CD8-positive, alpha-beta memory T cell (primary cell): ENCODE measurements at places on chromosomes 4 and X. TPM values are rescaled to one million over a fixed set of nuclear protein-coding genes. Genes with fewer than 3 reads are reported as not detected.

ASMT gene
- 1.9 TPM for total RNA-seq

APLN gene
- total RNA-seq = 0.11 TPM

IL13RA2 gene
- total RNA-seq = not detected

PABPC1L2A gene
- not detected for total RNA-seq

DOCK11 gene
- 50.1 TPM for total RNA-seq

GPC4 gene
- not detected for total RNA-seq

ARHGAP4 gene
- 124 TPM for total RNA-seq

EPHA5 gene
- not detected for total RNA-seq

DKK2 gene
- total RNA-seq = 0.07 TPM

CXorf51B gene
- total RNA-seq = not detected

GABRG1 gene
- not detected for total RNA-seq

OTUD6A gene
- total RNA-seq = not detected

AREG gene
- total RNA-seq = 0.46 TPM

CACNA1F gene
- 0.24 TPM for total RNA-seq

TREX2 gene
- 1.9 TPM for total RNA-seq

DNA sequence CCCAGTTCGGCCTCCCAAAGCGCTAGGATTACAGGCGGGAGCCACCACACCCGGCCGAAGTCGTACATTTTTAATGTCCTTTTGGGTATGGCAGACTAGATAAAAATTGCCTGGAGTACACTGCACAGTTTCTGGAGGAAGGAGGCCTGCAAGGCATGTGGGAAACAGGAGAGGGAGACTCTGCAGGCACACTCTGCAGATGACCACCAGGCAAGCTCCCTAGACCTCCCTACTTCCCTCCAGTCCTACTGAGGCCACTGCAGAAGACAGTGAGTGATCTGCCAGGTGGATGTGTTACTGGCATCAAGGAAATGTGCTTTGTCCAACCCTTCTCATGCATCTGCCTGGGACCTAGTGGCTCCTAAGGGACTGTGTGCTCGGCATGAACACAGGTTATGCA lies 11.4 kb downstream of the PDLIM3 start:
- no peak for DNase-seq

- DNase-seq = no peak
Observed at GRCh38 chrX:84044051-84044450, 143.9 kb downstream of the RPS6KA6 start.

DNA sequence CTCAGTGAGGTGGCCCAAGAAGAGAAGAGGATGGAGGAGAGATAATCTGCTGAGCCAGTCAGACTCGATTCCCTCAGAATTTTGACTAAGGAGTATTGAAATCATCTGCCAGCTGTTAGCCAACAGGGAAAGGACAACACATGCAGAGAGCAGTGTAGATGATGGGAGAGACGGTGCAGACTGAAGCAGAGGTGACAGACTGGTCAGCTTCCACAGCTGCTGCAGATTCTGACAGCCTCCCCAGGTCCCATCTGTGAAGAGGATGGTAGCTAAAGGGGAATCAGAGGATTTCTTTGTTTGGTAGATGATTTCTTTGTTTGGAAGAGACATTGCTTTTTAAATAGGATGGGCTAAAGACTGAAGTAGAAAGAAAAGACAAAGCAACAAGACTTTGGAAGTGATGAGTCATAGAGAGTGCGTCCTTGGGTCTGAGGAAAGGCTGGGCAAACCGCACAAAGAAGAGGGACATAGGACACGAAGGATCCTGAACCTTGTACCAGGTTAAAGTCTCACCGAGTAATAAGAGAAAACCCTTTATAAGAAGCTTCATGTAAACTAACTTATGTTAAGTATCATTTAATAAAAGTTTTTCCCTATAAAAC lies 27.6 kb downstream of the INTU start:
- no peak for DNase-seq

DNA sequence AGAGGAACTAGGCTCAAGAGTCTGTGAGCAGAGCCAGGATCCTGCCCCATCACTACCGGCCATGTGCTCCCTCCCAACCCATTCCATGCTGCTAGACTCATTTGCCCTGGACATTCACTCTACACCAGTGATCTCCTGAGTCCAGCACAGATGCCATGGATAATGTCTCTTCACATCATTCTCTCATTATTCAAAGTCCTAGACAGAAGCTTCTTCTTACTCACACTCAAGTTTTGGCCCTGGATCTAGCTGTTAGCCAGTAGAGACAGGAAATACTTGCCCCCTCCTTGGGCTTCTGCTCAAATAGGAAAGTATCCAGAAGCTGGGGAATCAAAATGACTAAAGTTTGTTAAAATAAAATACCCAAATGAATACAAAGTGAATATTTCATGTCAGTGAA lies 266.8 kb upstream of the LDB2 start:
- DNase-seq = no peak

GRCh38 chr4:2186133-2186864 lies 55.6 kb downstream of the HAUS3 start:
- DNase-seq = no peak

DNA sequence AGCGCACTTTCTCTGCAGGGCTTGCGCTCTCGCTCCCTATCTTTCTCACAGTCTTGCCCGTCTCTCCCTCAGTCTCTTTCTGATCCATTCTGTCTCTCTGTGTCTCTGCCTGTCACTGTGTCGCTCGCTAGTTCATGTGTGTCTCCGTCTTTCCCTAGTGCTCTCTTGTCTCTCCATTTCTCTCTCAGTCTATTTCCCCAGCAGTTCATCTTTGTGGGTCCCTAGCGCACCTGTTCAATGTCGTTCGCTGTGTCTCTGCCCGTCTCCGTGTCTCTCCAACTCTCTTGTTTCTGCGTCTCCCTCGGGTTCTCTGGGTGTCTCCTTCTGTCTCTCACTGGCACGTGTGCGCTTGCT lies 1.5 kb downstream of the GPR101 start:
- no peak for DNase-seq

DNA sequence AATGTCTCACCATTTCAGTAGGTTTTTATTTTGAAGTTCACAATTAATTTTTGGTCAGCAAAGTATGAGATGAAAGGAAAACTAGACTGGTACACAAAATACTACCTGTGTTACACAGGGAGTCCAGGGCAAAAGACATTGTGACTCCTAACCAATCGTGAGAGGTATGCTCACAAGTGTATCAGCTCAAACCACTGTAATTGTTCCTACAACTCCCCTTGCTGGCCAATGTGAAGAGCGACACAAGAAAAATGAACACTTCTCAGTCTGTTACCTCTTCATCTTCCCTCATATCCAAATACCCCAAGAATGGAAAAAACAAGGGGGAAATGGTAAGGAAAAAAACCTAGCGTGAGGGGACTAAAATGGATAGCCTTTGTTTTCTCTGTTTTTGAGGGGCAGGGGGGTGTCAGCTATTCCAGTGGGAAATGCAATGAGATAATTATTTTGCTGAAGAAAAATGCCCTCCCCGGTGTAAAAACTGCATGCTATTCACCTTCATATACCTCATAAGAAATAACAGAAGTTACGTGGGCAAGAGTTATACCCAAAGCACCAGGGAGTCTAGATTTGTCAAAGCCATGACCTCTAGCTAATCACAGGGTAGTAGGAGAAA lies 30.6 kb upstream of the NSUN7 start:
- peak; percentile 4 for DNase-seq

GRCh38 chrX:107672955-107673378 lies 44.7 kb downstream of the PRPS1 start:
- peak; percentile 68 for DNase-seq

DNA sequence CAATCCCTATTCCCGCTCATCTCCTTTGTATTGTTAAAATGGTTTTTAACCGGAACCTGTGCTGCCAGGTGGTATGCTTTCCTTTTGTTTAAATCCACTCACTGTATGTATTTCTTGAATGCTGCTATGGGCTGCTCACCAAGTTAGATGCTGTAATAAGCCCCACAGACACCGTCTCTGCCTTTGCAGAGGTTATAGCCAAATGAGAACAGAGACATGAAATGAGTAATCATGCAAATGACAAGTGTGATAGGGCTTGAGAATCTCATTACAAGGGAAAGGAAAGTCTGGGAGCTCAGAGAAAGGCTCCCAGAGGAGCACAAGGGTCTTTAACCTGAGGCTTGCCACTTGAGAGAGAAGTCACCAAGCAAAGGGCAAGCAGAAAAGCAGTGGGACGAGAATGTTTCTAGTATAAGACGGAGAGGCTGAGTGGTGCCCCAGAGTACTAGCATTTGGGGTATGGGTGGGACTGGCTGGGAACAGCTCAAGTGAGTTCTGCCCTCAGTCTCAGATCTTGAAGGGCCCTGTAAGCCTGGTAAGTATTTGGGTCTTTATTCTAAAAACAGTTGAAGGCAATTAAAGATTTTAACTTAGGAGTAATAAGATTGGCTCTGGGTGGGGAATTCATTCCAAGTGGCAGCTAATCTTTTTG lies 110.8 kb upstream of the H2AZ1 start:
- no peak for DNase-seq

GRCh38 chr4:153481478-153481877 lies 15.3 kb downstream of the TMEM131L start:
- DNase-seq = no peak

DNA sequence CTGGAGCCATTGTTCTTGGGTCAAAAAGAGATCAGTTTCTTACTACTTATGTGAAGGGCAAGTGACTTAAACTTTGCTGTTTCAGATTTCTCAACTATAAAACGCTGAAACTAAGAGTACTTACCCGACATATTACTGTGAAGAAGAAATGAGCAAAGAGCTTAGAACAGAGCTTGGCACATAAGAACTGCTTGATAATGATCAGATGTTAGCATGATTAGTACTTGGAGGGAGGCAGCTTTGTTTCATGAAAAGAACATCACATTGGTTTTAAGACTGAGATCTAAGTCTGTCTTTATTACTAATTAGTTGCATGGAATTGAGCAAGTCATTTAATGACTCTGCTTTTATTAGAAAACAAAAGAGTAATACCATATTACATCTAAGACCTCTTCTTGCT lies 169.1 kb downstream of the ARHGAP24 start:
- no peak for DNase-seq

- DNase-seq = no peak
Observed at GRCh38 chr4:30265716-30266115, 454.5 kb upstream of the PCDH7 start.

- no peak for DNase-seq
Observed at GRCh38 chr4:178632415-178632814, 1190.2 kb upstream of the AGA start.

GRCh38 chrX:103329991-103330390 lies at the start of gene TCEAL7:
Gene TCEAL7 (plus strand): TSS chrX:103330239. CDS start chrX:103331404, 1,165 bp downstream.
- DNase-seq = no peak

GRCh38 chr4:161359491-161359890 lies 804.3 kb downstream of the FSTL5 start:
- no peak for DNase-seq

DNA sequence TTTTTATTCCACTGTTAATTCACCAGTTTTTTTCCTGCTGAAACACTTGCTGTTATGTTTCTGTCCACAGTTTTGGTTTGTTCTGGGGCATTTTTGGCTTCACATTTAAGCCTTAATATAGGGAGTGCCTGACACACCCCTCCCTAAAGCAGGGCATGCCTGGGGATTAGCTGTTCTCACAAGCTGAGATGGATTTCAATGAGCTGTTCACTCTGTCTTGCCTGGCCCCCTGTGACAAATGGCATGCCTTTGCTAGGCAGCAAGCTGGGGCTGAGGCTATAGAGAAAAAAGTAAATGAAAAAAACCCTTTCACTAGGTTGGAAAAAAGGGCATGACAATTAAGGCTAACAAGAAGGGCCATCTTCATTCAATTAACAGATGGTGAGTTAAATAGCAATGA lies 22.4 kb downstream of the LPAR4 start:
- no peak for DNase-seq

DNA sequence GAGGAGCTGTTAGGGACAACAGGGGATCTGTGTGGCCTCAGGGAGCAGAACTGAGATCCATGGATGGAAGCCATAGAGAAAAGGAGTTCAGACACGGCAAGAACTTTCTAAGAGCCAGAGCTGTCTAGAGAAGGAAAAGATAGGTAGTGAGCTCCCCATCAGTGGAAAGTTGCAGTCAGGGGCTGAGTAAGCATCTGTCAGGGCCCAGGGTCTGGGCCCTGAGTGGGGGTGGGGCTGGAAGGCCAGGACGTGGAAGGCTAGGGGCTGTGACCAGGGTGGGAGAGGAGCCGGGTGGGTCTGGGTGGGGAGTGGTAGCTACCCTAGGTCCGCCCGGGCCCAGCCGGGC lies 324 bp upstream of the MSN start:
- no peak for DNase-seq

DNA sequence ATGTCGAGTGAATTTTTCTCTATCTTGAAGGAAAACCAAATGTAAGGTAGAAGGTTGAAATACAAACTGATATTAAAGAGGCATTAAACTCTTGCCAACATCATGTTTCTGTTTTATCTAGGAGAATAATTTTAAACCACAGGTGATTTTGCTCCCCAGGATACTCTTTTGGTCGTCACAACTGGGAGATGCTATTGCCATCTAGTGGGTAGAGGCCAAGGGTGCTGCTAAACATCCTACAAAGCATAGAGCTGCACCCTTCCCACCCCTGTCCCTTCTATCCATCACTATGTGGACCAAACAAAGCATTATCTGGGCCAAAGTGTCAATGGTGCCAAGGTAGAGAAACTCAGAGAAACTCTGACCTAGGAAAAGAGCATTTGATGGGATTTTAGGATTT lies 154.6 kb upstream of the MAGEB2 start:
- DNase-seq = no peak
